Stimulated activated CD4-positive, alpha-beta T cell treated with anti-CD3 and anti-CD28 coated beads, Interleukin-15, amount 100 ng/mL, for 48 hours (primary cell): ENCODE measurements at places on chromosomes 5 and 9.

DNA sequence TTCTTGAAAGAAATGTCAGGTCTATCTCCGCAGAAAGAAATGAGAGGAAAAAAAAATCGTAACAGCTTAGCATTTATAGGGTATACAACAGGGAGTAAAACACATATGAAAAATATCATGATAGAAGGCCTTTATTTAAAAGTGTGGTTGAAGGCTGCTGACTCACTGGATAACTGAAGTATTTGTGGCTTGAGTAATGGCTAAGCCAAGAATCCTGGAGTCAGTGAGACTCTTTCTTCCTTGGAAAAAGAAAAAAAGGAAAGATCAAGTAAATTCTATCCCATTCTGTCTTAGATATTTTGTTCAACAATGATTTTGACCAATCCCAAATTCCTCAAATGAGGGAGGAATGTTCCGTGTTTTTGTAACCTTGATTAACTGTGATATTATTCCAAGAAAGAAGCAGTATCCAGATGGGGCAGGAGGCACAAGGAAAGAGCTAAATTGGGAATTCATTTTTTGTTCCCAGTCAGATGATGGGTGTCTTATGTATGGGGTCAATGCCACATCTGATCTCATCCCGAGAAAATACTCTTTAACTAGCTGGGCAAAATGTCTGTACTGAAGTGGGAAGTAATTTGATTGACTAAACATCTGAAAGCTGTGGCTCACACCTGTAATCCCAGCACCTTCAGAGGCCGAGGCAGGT lies 64.3 kb upstream of the MYO10 start:
- DNase-seq = no peak

DNA sequence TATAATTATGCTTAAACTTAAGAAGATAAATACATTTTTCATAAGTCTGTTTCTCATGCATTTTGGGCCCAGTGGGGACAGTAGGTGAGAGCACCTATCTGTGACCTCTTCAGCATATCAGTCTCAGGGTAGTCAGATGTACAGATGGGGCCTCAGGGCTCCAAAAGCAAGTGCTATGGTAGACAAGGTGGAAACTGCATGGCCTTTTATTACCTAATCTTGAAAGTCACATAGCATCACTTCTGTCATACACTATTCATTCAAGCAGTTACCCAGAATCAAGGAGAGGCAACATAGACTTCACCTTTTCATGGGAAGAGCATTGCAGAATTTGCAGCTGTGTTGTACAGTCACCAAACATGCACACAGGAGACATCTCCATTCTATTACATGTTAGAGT lies 94.8 kb downstream of the SV2C start:
- DNase-seq = no peak

- DNase-seq = no peak
Observed at GRCh38 chr5:17178373-17178675, 39.1 kb upstream of the BASP1 start.

DNA sequence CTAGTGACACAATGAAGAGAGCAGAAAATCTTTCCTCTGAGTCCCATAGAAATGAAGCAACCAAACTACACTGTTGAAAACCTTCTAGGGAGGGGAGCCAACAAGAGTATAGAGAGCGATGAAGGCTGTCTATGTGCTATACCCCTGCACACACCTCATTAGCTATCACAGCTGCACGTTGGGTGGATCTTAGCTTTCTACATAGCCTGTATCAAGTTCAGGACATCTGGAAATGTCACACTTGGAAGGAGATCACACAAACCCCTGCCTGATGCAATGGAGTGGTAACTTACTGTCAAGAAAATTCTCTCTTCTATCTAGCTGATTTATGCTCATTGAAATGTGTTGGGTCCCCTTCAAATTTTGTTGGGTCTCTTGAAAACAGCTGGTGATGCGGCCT lies 127.0 kb upstream of the NTRK2 start:
- DNase-seq = no peak

DNA sequence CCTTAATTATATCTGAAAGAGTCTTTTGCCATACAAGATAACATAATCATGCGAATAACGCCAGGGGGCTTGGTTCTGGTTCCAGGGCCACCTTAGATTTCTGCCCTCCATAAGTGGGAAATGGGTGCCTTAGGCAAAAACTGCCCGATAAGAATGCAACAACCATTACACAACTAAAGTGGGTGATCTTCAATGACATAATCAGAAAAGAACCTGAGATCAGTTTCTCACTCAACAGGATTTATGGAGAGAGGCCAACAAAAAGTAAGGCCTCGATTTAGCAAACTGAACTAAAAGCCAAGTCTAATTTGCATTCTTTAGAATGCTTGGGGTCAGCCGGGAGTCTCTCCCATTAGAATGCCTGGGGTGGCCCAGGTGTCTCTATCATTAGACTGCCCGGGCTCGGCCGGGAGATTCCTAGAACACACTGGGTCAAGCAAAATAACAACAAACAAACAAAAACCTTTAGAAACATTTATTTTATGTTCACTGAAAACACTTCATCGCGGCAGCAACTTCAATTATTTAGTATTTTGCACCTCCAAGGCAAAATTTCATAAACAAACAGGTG lies 194.8 kb downstream of the AUH start:
- DNase-seq = no peak

DNA sequence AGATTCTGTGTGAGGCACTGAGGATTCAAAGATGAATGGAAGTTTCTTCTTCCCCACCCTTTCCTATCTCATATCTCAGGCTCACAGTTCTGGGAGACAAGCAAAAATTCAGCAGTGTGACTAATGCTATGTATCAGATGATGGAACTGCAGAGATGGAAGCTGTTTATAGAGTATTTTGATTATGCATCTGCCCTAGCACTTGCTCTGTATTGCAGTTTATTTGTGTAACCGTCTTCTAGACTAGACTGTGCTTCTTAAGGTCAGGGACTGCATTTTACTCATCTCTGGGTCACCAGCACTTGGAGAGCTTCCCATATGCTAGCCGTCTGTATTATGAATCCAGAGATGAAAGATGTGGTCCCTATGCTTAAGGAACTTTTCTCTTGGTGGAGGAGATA lies 12.6 kb downstream of the CAVIN4 start:
- no peak for DNase-seq

- DNase-seq = no peak
Observed at GRCh38 chr5:83991566-83992224, 271.0 kb upstream of the HAPLN1 start.

- DNase-seq = no peak
Observed at GRCh38 chr9:99385215-99385614, 163.1 kb downstream of the SEC61B start.

GRCh38 chr5:108607421-108607820 lies 140.3 kb upstream of the FER start:
- DNase-seq = no peak

DNA sequence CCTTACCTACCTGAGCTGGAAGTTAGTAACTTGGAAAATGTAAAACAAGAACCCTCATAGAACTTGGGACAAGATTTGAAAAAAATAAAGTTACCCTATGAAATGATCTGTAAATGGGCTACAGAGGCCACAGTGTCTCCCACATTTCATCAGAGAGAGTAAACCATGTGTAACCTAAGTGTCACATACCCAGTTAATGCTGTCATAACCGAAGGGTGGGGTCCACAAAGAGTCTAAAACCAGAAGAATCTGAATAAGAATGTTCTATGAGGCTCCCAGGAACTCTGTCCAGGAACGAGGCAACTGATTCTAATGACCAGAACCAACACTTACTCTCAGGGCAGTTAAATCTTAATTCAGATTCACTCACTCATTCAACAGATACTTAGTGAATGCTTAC lies 1.0 kb upstream of the FAM13B start:
- DNase-seq = no peak

DNA sequence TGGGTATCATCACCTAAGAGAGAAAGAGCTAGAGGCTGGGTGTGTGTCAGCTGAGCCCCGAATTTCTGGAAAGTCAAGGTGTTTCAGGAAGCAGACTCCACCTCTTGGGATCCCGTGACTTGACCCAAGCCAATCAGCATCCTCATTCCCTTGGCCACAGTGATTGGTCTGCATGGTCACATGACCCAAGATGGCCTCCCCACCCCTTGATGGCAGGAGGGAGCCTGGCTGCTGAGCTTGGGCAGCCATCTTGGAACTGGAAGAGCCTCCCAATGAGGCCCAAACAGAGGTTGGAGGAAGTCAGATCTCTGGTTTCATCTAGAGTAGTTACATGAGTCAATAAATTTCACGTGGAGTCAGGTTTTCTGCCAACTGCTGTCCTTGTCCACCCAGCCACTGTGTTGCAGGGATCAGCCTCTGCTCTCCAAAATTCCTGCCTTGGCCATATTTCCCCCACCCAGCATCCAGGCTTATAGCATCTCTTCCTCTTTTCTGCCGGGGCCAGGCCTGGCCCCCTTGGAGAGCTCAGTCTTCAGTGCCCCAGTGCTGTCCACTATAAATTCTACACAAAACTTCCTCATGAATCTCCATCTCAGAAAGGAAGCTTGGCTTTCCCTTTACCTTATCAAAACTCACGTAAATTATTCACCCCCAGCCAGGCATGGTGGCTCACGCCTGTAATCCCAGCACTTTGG lies 17.2 kb upstream of the SUSD3 start:
- DNase-seq = no peak

GRCh38 chr5:88889189-88890069 lies 6.4 kb upstream of the MEF2C start:
- DNase-seq = no peak

- no peak for DNase-seq
Observed at GRCh38 chr9:128296340-128297220, 20.5 kb downstream of the SWI5 start.

DNA sequence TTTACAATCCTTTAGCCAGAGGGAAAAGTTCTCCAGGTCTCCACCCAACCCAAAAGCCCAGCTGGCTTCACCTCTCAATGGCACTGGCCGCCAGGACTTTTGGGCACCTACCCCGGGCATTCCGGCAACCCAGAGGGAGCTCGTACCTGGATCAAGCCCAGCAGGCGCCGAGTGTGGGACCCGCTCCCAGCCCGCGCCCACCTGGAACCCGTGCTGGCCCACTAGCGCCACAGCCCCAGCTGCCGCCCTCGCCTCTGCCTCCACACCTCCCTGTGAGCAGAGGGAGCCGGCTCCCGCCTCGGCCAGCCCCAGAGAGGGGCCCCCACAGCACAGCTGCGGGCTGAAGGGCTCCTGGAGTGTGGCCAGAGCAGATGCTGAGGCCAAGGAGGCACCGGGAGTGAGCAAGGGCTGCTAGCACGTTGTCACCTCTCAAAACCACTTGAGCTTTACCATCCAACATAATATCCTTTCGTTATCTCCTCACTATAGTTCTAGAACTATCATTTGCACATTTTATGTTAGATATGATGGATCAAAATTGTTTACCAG lies 69.7 kb downstream of the GCNT1 start:
- DNase-seq = no peak

GRCh38 chr5:35042781-35043180 lies 5.0 kb downstream of the AGXT2 start:
- no peak for DNase-seq

DNA sequence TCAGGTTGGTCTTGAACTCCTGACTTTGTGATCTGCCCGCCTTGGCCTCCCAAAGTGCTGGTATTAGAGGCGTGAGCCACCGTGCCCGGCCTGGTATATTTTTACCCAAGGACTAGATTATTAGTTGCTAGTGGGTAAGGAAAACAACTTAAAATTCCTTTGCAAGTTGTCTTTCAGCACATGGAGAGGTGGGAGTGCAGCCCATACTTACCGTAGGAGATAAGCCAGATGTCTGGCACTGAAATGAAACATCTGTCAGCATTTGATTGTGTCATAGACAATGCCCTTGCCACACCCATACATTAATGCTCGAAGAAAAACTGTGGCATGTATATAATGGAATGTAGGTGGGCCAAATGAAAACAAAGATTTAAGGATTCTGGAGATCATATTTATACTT lies 36.6 kb upstream of the ANKH start:
- no peak for DNase-seq

- DNase-seq = no peak
Observed at GRCh38 chr9:100486479-100487176, 13.7 kb downstream of the TMEFF1 start.

DNA sequence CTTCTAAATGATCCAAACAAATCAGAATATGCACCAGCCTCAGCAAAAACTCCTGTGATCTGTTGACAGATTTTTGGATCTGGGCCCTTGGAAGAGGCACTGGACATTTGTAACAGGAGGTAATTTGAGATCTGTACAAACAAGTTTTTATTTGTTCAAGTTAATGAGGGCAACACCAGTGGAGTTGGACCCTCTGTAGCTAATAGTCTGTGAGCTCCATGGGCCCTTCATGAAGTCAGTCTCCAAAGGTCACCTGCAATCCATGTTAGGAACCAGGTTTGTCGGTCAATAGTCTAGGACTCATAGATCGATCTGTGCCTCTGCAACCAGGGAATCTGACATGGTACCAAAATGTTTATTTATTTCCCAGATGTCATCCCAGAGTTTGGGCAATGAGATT lies 40.9 kb downstream of the PAM start:
- DNase-seq = no peak

DNA sequence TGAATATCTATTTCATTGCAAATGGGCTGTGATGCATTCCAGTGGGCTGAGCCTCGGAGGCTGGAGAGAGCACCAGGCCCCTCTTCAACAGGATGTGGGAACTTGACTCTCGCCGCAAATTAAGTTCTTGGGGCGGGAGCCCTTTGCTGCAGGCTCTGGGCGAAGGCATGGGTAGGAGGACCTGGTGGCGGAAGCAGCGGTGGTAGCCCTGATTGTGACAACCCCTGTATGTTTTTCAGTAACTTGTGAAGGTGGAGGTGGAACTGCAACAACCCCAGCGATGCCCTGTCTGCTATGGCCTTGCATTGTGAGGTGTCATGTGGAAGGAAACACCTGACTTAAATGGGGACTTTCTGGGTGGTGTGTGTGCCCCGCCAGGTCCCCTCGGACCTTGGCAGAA lies 9.4 kb downstream of the FYB1 start:
- DNase-seq = peak; percentile 62

- DNase-seq = peak; percentile 35
Observed at GRCh38 chr9:69180670-69181069, 6.6 kb downstream of the TJP2 start.

DNA sequence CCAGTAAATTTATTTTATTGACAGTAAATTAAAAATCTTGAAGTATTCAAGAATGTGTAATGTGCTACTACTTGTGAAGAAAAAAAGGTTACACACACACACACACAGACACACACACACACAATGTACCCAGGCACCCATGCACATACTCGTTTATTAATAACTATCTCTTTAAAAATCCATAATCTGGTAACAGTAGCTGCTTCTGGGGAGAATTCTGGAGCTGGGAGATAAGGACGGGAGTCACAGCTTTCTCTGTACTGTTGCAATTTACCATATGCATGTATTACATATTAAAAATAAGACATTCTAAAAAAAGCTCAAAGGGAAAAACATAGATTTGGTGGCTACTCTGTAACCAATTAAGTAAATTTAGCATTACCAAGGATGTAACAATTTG lies 7.9 kb upstream of the C1QTNF2 start:
- DNase-seq = no peak
